Right lung (tissue), 10 donors: ENCODE measurements at places on chromosomes 16 and 17. TPM values are rescaled to one million over a fixed set of nuclear protein-coding genes. Genes with fewer than 3 reads are reported as not detected.

DNA sequence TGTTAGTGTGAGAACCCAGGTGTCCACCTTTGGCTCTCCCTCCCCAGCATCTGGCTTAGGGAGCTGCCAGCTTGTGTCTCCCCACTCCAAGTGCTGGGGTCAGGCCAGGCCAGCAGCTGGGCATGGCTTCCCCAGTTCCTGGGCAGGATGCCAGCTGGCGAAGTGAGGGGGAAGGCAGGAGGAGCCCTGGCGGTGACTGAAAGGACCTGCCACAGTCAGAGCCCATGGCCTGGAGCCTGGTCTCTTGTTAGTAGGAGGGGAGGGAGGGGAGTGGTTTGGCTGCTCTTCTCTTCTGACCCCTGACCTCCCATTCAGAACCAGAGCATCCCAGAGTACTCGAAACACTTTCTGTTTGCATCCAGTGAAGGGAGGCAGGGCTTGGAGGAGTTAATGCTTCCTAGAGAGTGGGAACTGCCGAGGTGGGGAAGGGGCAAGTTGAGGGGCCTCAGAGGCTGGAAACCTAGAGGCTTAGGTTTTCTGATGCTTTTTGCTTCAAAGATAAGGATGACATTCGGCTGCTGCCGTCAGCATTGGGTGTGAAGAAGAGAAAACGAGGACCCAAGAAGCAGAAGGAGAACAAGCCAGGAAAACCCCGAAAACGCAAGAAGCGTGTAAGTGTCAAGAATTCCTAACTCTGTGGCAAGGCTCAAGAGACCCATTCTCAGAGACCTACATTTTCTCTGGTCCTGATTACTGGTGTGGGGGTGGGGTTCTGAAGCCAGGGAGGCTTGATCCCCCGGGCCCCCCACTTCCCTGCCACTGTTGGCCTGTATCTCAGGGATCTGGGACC, 772 bp downstream of the CHD3 start:
- DNase-seq = peak; percentile 93

The ARL16 gene
- 45.0 TPM for polyA plus RNA-seq

The SLC52A1 gene
- 0.19 TPM for polyA plus RNA-seq

DNA sequence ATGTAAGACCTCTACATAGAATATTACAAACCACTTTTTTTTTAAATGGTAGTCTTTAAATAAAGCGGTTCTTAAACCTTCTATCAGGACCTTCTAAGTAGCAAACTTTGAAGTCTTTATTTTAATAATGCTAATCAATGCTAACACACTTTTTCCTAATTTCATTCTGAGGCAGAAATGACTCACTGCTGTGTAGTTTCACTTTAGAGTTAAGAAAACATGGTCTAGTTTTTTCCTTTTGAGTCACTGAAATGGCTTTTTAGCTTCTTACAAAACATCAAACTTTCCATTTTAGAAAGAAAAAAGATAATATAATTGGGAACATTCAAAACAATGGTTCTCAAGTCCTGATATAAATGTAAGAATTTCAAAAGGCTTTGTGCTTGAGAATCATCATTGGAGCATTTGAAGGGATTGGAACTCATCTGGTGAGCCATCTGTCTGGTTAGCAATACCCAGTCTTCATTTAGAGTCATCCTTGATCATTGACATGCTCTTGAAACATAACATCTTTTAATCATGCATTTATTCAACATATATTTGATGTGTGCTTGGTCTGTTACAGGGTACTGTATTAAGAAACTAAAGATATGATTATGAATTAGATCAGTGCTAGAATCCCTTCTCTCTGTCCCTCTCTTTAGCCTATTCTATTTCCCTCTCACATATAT, 258.3 kb upstream of the MON1B start:
- DNase-seq = no peak

- no peak for DNase-seq
Observed at GRCh38 chr16:86120201-86121192, 221.5 kb downstream of the IRF8 start.

GRCh38 chr17:64579917-64580316, 73.1 kb downstream of the CEP95 start:
- no peak for DNase-seq

The MYH13 gene
- not detected for polyA plus RNA-seq

DNA sequence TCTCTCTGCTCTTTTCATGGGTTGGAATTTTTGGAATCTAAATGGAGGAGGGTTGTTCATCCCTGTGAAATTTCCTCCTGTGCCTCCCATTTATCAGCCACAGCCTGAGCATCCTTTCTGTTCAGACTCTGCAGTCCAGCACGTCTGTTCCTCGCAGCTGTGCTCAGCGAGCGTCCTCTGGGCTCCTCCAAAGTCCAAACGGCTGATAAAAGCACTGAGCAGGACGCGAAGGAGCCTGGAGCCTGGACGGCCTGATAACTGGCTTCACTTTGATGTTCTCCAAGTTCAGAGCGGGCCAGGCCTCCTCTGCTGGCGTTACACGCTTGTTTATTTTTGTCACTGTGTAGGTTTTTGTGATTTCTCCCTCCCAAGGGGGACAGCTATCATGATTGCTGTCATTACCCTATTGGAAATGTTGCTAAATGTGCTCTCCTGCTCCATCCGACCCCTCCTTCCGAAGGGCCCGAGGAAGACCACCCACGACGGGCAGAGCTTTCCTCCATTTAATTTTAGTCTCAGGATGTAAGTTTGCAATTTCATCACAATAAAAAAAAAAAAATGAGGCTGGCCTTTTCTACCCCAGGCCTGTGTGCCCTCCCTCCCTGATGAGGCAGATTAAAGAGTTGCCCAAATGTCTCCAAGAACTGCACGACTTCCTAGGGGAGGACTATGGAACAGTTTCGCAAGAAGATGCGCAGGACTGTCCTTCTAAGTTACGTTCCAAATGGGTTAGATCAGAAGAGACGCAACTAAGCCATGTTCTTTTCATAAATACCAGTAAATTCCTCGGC, 290.5 kb upstream of the FOXF1 start:
- DNase-seq = peak; percentile 50

DNA sequence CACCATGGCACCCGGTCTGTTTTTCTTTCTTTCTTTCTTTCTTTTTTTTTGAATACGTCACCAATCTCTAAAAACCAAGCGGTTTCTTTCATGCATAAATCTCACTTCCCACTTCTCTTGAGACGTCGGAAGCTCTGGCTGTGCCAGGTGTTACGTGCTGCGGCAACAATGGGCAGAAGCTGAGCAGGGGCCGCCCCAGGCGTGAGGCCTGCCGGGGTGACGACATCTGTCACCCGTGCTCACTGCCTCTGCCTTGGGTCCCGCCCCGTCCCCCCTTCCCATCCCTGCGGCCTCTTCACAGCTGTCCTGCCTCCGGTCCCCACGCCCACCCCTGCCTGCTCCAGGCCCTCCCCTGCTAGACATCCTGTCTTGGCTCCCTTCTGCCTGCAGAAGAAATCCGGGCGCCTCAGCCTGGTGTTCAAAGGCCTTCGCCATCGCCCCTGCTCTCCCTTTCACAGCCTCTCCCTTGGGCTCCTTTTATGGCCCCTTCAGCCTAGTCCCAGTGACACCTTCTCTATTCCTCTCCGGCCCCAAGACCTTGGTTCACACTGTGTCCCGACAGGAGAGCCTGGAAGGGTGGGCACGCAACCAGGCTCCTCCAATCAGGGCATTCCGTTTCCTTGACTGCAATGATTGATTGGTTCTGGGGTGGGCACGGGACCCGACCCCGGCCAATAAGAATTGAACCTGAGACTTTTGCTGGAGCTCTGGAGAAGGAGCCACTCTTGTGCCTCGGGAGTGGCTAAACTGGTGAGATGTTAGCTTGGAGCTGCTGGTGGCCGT, 4.8 kb downstream of the P2RX1 start:
- DNase-seq = peak; percentile 62

DNA sequence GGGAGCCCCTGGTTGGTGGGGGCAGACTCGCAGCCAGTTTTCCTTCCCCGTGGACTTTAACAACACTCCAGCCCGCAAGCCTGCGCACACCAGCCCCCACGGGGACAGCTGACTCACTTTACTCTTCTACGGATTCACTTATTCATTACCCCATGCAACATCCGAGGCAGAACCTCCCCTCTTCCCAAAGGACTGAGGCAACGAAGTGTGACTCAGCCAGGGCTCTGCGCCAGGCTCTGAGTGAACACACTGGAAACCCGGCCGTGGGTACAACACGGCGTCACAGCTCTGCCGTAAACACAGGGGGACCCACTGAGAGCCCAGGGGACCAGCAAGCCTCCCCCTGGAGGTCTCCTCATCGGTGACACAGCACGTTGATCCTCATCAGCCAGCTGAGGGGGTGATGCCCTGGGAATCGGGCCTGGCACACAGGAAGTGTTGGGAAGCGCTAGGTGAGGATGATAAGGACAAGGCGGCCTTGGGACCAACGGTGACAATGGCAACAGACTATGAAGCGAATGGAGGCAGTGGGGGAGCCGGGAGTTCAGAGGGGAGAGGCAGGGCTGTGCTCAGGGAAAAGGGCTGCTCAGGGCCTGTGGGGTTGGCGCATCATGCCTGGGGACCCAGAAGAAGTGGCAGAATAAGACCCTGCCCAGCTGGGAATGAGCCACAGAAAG, 14.6 kb downstream of the COTL1 start:
- no peak for DNase-seq

The SERPINF2 gene
- polyA plus RNA-seq = 3.5 TPM

The SYNGR2 gene
- 67.7 TPM for polyA plus RNA-seq

- no peak for DNase-seq
Observed at GRCh38 chr17:81452551-81452950, 57.3 kb downstream of the BAHCC1 start.

The MARVELD3 gene
- 9.4 TPM for polyA plus RNA-seq

GRCh38 chr16:24255456-24256371, at the start of gene CACNG3:
CACNG3 (plus strand) TSS chr16:24256335; CDS start chr16:24256755, 420 bp downstream.
- DNase-seq = peak; percentile 60

The TEKT5 gene
- 0.85 TPM for polyA plus RNA-seq

DNA sequence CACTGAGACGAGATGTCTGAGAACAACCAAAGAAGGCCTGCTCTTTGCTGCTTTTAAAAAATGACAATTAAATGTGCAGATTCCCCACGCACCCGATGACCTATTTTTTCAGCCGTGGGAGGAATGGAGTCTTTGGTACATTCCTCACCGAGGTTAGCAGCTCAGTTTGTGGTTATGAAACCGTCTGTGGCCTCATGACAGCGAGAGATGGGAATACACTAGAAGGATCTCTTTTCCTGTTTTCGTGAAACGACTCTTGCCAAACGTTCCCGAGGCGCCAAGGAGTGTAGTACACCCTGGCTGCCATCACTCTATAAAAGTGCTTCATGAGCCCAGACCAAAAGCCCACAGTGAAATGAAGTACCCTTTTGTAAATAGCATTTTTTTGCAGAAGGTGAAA, 87.8 kb downstream of the CRISPLD2 start:
- DNase-seq = no peak

GRCh38 chr16:7805686-7806396, 473.2 kb downstream of the RBFOX1 start:
- no peak for DNase-seq

GRCh38 chr16:48535369-48535787, 74.6 kb downstream of the N4BP1 start:
- DNase-seq = no peak

DNA sequence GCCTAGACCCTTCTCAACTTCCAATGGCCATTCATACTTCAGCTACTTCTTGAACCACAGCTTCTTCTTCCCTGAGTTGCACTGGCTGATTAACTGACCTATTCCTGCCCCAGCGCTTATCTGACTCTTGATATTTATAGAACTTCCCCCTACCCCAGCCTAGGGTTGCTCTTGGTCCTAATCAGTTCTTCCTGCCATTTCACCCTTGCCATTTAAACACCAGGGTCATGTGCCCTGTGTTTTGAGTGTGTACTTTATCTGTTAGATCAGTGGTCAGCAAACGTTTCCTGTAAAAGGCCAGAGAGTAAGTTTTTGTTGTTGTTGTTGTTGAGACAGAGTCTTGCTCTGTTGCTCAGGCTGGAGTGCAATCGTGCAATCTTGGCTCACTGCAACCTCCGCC, 82.4 kb upstream of the COX10 start:
- no peak for DNase-seq

DNA sequence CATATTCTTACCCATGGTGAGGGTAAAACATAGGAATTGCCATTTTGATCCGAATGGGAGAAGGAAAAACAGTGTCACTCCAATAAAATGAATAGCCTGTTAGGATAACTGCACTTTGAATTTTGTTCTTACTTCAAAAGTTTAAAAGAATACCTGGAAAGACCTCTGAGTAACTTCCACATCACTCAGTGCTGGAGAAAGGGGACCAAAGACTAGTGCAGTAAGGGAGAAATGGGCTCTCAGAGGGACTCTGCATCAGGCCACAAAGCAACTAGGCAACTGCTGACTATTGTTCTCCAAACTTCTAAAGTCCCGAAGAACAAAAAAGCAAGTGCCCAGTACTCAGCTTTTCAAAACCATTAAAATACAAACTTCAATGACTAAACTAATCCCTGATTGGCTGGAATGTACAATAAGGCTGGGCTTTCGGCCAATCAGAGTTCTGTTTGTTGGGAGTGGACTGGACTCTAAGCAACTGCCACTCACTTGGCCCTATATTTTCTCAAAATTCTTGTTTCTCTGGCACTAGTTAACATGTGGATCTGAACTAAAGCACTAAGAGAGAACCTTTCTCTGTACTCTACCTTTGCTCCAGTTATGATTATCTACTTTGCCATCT, 6.2 kb downstream of the DNAJC7 start:
- no peak for DNase-seq

The CASKIN2 gene
- polyA plus RNA-seq = 23.9 TPM

The ADAM11 gene
- polyA plus RNA-seq = 1.5 TPM
